Activated T-cell treated with anti-CD3 and anti-CD28 coated beads for 4 hours (primary cell): ENCODE measurements at places on chromosomes 5 and 9.

- no peak for DNase-seq
Measured at GRCh38 chr5:58496488-58496887, 5.3 kb downstream of the GAPT start.

- no peak for DNase-seq
Measured at GRCh38 chr5:6446042-6446441, 2.6 kb upstream of the UBE2QL1 start.

DNA sequence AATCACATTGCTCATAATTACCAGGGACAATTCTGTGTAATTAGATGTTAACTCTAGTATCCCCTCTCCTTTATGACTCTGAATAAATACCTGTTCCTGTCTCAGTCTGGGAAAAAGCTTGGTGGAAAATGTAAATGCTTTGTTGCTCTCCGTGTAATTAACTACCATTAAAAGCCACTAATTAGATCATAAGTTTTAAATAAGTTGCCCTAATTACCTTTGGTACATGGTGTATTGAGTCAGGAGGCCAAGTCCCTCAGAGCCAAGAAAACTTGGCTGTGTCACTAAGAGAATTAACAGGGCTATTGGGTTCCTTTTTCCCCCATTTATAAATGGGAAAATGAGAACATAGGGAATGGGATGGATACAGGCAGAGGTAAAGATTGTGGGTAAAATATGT, 617.6 kb downstream of the TLR4 start:
- DNase-seq = no peak

DNA sequence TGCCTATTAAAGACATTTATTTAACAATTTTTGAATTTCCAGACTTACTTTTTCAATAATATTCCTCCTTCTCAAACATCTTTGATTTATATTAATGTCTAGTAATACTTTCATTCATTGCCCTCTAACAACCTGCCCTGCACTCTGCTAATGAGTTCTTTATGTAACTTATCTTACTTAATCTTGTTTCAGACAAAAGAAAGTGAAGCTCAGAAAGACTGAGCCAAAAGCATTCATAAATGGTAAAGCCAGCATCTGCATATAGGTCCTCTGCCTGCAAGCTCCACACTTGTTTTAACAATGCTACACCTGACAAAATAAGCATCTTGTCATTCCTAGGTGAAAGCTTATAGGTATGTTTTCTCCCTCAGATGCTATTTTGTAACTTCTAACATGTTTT, 2.4 kb upstream of the TNPO1 start:
- no peak for DNase-seq

DNA sequence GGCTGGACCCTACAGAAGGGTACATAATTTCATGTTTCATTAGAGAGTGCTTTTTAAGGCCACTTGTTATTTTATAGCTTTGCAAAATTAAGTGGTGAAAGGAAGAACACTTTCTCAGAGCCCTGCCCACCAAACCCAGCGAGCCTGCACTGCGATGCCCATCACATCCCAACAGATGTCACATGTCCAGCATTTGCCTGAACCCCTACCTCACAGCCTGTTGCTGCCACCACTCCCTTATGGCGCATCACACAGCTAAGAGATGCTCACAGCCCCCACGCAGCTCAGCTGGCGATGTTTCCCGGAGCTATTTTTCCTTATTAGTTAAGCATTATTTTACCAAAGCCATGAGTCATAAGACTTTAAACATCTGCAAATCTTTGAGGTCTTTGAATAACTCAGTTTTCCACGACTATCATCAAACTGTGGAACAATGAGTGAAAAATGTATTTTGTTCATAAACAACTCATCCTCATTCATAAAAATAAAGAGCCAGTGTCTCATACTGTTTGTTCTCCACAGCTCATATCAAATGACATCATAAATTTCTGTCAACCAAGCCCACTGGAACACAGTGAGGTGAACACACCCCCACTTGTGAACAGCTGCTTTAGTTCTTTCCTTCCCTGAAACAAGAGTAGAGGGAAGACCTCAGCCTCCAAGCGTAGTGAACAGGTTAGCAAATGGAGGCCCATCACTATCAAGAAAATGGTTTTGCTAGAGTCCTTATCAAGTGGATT, 104.9 kb downstream of the SYK start:
- DNase-seq = no peak

DNA sequence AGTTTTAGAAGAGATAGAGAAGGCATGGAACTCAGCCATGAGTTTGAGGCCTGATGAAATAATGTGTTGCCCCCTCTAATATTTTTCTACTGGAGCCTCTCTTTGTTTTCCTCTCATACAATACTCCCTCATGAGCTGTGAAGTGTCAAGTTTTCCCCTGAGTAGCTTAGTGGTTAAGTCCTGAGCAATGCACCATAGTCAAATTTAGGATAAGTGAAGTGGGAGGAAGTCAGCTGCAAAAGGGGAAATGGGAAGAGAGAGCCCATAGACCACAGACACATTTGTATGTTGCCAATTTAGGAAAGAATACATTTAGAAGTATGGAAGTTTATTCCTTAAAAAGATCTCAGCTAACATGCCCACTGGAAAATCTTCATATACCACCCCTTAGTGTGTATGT, 171.5 kb upstream of the NREP start:
- no peak for DNase-seq

DNA sequence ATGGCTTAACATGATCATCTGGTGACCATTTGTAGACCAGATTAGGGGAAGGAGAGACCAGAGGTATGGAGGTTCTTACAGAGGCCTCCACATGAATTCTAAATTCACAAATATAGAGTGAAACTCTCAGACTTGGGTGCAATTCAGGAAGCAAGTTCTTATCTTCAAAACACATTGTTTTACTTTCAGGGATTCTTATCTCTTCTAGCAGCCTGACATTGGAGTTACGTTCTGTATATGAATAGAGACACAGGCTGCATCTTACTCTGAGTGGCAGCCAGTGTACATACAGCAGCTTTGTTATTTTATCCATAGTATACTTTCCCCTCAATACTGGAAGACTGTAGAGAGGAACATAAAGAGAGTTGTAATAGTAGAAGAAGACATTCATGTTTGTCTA, 1331.7 kb upstream of the WWC1 start:
- no peak for DNase-seq

DNA sequence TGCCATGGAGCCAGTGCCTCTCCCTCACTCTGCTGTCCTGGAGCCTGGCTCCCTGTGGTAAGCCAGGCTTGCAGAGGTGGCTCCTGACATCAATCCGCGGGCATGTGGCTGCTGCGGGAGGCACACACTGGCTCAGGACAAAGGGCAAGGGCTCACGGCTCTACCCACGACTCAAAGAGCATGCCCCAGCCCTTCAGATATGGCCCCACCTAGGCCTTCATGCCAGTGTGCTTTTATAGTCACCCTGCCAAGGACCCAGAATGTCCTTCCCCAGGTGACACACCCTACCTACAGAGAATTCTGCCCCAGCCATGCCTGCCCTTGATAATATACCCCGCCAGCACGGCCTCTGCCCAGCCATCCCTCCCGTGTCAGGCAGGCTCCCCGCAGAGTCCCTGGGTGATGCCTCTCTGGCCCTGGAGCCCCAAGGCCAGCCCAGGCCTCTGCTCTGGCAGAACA, 1.6 kb downstream of the MGAT4B start:
- no peak for DNase-seq

- DNase-seq = no peak
Measured at GRCh38 chr5:53713978-53714666, 153.7 kb downstream of the NDUFS4 start.

DNA sequence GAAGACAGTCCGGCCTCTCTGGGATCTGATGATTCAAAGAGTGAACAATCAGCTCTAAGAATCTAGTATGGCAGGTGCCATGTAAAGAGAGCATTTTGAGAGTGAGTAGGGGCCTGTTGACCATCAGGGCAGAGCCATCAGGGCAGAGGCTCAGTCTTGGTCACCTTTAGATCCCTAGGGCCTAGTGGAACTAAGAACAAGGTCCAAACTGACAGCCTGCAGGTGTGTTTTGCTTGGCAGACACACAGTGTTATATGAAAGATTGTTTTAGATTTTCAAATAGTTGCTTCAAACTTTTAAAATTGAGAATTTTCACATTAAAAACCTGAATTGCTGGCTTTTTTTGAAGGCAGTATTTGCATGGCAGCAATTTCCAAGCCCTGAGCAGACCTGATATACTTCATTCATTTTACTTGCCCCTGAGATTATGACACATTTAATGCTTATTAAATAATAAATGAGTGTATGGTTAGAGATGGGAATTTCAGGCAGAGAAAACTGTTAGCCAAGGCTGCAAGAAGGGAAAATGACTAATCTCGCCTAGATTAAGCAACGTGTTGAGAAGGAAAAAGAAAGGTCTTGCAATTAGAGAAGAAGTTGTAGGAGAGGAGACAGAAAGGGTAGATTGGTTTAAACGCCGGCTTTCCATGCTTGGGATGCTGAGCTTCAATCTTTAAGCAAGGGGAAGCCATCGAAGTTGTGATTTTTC, 279.6 kb downstream of the ARRDC3 start:
- DNase-seq = no peak

- DNase-seq = no peak
Measured at GRCh38 chr5:57482671-57483106, at the start of gene ACTBL2. ACTBL2 (minus strand) TSS chr5:57482811; CDS start chr5:57482707, 104 bp downstream.

- DNase-seq = no peak
Measured at GRCh38 chr9:98869866-98870265, 62.4 kb downstream of the GALNT12 start.

DNA sequence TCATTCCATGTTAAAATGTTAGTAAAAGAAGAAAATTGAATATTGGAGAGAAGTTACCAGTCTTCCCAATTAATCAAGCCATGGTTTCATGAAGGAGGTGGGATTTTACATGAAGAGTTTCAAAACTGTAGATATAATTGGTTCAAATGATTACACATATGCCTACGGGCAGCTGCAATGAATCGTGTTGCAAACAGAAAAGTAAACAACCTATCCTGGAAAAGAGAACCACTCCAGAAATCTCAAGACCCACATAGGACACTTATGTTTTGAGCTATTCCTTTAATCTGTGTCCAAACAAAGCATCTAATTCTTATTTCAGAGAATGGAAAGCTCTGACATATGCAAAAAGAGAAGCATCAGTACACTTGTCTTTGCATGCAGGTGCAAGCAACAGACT, 340.2 kb downstream of the NDUFS4 start:
- DNase-seq = no peak

DNA sequence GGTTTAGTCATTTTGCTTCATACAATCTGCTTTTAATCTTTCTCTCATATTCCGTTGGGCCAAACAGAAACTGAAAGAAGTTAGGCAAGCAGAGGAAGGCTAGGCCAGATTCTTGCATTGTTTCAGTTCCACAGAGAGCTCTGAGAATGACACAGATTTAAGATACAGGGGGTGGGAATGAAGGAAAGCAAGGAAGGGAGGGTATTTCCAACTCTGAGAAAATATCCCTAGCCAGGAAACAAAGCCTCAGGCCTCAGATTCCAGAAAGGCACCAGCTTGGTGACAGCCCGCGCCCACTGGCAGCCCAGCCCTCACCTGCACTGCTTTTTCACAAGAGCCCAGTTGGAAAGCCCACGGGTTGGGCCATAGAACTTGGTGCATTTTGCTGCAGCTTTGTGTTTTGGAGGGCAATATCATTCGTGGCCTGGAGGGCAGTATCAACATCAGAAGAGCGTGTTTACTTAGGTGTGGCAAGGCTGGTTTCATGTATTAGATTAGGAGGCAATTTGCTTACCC, 63.5 kb downstream of the ENC1 start:
- no peak for DNase-seq

DNA sequence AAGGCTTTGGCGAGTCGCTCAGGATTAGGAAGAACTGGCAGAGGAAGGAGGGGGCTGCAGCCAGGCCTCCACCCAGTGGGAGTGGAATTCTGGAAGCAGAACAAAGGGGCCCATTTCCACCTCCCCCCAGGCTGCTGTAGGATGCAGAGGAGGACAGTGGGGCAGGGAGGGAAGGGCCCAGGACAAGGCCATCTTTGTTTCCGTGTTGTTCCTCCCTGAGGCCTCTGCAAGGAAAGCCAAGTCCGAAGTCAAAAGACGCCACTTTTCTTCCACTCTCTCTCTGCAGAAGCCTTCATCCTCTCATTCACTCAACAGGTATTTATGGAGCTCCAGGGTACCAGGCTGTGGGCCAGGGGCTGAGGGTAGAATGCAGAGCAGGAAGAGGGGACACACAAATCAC, 70.7 kb downstream of the ENTREP1 start:
- DNase-seq = no peak

DNA sequence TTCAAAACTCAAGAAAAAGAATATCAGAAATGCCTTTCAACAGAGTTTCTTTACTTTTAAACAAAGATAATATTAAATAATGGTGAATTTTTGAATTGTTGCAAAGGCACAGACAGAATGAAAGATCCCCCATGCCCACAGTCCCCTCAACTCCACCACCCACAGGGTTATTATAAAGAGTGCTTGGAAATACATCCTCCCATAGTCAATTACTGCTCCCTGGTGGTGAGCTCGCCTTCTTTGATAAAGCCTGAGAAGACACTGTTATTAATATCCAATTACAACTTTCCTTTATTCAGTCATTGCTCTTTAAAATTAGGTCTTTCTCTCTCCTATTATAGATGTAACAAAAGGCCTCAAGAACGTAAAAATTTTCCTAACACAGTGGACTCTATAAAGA, 490.2 kb upstream of the RORB start:
- no peak for DNase-seq

- no peak for DNase-seq
Measured at GRCh38 chr5:176167800-176168199, 70.4 kb upstream of the SIMC1 start.

DNA sequence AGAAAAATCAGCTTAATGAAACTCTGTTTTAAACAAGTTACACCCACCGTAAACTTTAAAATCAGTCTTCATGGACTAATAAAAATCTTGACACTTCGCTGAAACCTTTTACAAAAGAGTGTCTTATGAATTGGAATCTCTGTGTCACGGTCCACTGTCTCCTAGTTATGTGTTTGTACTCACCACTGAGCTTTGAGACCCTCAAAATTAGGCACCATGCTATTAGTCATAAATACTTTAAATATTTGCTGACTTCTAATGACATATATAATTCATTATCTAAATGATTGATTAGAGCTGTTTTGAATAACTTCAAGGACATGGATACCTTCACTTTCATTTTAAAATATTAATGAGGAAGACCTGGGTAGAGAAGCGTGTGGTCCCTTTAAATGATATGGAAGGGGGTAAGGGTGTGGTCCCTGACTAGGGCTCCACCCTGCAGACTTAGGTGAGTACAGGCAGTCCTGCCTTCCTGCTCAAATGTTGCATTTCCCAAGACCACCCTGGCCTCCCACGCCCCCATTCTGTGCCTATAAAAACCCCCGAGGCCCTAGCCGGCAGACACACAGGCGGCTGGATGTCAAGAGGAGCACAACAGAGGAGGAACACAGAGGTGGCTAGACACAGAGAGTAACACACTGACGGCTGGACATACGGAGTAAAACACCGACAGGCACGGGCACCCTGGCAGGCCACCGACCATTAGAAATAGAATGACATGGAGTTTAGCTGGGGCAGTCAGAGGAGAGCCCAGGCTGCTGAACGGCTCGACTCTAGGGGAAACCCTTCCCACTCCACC, 179.0 kb upstream of the CDH9 start:
- no peak for DNase-seq

- no peak for DNase-seq
Measured at GRCh38 chr5:132830436-132831094, at the start of gene SHROOM1. SHROOM1 (minus strand) TSS chr5:132830647; CDS start chr5:132826140, 4,507 bp downstream.
